ENCODE measurements at places on chromosomes 6 and 20.

GRCh38 chr20:42041000-42041565 is 422.9 kb upstream of the CHD6 start:
- no peak for DNase-seq

GRCh38 chr20:62991196-62991807 is 15.5 kb downstream of the BHLHE23 start:
- no peak for DNase-seq

- no peak for DNase-seq
These were observed 699.1 kb upstream of the ADGRB3 start for GRCh38 chr6:67935976-67936477.

DNA sequence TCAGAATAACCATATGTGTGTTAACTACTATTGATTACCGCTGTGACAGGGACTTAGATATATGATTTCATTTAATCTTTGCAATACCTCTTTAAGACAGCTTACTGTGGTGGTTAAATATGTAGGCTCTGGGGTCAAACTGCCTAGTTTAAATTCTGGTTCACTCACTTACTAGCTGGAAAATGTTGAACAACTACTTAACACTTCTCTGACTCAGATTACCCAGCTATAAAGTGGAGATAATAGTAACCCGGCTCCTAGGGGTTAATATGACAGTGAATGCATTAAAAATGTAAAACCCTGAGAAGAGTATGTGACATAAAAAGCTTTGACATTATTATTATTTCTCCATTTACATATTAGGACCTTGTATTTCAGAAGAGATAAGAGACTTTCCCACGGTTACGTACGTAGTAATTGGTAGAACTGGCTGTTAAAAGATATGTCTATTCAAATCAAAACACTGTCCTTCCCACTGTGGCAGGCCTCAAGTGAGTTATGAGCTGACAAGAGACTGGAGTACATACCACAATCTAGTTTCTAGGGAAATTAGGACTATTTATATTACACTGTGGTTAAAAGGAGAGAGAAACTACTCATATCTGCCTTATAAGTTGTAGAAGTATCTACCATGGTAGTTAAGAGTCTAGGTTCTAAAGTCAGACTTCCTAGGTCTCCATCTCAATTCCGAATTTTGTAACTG is 4.4 kb upstream of the PLCB1 start:
- no peak for DNase-seq

DNA sequence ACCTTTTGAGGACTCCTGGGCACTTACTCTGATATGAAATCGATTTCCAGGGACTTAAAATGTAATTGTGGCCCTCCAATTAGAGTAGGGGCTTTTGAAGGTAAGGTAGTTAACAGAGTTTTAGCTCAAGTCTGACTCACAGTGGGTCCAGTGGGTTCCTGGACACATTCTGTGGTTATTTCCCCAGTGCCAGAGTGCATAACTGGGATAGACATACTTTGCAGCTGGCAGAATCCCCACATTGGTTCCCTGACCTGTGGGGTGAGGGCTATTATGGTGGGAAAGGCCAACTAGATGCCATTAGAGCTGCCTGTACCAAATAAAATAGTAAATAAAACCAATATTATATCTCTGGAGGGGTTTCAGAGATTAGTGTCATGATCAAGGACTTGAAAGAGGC is 243.8 kb upstream of the EPHA7 start:
- DNase-seq: no peak

DNA sequence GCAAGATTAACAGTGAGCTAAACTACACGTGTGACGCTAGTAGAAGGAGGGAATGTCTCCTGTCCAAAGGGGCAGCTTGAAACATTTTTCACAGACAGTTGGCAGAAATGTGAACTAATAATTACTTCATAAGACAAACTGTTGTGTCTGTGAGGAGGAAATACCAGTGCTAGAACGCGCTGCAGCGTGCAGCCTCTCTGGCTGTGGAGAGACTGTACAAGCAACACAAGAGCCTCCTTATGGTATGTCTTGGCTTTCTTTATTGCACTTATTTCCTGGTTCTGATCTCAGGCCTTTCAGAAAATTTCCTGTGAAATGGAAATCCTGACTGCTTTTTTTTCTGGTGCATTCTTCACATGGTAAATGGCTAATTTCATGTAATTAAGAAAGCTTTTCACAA is 25.3 kb upstream of the TIAM2 start:
- DNase-seq: no peak

DNA sequence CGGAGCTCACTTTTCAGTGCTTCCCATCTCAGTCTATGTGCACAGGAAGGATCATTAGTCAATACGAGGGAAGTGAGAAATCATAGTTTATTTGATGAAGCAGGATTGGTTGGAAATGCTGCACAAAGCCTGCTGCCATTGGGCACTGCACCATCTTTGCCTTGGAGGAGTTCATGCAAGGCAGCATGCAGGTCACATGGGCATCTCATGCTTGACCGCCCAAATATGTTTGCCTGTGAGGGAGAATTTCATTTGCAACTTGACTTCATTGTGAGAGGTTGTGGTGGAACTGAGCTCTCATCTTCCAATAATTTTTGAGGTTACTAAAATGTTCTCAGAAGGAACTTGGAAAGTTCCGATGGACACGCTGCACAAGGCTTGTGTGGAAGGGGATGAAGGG is 83.9 kb upstream of the SYNDIG1 start:
- no peak for DNase-seq

DNA sequence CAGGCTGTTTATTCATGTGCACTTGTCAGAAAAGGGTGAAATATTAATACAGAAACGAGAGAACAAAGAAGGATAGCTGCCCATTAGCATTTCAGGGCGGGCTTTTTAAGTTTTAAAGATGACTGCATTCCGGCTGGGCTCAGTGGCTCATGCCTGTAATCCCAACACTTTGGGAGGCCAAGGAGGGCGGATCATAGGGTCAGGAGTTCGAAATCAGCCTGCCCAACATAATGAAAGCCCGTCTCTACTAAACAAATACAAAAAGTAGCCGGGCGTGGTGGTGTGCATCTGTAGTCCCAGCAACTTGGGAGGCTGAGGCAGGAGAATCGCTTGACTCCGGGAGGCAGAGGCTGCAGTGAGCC is 130.5 kb downstream of the HFE start:
- no peak for DNase-seq

- DNase-seq: no peak
These were observed 152.7 kb downstream of the MACROD2 start for GRCh38 chr20:14148042-14148441.

DNA sequence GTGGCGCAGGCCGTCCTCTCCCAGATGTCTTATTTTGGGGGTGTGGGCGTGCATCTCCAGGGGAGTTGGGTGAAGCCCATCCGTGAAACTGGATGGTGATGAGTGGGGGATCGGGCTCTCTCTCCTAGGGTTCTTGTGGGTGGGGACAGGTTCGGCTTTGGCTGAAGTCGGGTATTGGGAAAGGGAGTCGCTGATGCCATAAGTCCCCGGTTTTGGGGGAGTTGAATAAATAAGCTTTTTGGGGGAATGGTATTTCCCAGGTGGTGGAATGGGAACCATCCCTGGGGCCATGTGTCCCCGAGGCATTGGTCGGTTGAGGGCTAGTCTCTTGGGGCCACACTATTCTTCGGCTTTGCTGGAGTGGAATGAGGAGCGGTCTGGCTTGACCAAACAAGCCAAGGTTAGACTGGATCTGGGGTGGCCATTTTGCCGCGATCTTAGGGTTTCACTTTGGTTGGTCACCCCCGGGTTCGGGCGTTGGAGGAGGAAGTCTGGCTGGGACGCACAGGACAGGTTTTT is 481 bp downstream of the ZNF133 start:
- no peak for DNase-seq

GRCh38 chr20:62885896-62886708 is 24.5 kb upstream of the TCFL5 start:
- DNase-seq: no peak

DNA sequence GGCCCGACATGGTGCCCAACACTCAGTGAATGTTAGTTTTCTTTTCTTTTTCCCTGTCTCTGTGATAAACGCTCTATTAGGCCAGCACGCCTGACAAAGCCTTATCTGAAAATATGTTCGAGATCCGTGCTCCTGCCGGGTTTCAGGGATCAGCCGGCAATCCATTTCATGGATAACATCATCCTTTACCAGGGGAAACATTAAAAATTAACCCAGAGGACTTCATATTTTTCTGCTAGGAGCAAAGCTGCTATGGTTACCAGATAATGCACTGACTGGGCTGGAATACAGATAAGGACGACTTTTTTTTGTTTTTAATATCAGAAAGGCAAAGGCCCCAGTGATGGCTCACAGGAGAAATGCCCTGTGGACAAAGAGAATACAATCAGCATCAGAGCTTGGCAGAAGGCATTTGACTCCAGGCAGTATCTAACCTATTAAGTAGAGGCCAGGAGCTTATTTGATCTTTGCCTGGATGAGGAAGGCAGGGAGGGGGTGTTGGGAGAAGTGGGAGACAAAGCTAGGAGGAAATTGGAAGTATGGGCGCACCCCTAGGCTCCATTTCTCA is 482.0 kb upstream of the CHD6 start:
- no peak for DNase-seq

DNA sequence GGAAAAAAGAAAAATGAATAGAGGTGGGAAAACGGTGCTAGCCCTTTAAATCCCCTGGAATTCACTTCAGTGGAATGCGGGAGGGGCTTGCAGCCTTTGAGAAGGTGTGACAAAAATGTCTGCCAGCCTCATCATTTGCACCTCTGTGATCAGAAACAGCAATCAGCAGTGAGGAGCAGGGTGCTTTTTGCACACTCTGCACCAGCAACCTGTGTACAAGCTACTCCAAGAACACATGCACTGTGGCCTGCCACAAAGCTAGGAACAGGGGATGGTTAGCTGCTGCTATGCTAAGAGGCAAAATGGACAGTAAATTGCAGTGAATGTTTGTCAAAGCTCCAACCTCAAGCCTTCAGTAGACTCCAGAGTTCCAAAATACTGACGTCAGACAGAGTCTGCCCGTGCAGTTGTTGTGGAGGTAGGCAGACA is 29.7 kb downstream of the GINS1 start:
- DNase-seq: peak; percentile 40

GRCh38 chr6:161732594-161732993 is 458.7 kb upstream of the AGPAT4 start:
- DNase-seq: no peak

DNA sequence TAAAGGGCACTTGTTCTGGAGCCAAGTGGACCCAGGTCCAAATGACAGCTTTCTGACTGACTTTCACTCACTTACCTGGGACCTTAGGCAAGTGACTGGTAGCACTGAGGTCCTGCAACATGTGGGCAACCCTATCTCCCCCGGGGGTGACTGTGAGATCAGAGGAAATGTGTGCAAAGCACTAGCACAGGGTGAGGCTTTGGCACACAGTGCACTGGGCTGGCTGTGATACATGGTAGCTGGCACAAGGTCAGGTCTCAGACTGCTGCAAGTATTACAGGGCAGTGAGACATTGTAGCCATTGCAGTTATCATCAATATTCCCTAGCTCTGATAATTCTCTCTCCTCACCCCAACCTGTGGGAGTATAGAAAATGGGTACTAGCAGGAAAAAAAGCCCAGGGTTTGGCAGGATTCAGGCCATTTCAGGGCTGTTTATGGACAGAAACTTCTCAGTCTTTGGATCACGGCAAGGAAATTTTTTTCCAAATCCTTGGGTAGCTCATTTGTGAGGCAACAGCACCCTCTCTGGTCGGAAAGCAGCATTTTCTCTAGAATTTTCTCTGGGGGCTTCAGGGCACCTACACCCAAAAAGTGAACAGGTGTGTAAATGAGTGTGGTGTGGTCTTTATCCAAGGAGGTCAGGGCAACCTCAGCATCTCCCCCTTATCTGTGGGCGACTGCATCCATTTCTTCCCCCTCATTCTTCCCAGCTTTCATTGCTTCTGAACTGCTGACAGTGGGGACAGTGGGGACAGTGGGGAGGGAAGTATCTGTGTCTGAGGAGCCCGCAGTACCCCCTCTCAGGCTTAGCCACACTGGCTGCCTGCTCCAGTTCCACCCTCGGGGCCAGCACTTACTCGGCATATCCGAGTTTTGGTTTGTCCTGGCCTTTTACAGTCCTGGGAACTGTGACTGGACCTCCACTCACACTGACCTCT is 148.7 kb upstream of the PHACTR3 start:
- DNase-seq: no peak

- DNase-seq: no peak
These were observed 7.5 kb downstream of the ELMO2 start for GRCh38 chr20:46398963-46399362.

- DNase-seq: no peak
These were observed 7.8 kb upstream of the TSBP1 start for GRCh38 chr6:32379545-32379944.

DNA sequence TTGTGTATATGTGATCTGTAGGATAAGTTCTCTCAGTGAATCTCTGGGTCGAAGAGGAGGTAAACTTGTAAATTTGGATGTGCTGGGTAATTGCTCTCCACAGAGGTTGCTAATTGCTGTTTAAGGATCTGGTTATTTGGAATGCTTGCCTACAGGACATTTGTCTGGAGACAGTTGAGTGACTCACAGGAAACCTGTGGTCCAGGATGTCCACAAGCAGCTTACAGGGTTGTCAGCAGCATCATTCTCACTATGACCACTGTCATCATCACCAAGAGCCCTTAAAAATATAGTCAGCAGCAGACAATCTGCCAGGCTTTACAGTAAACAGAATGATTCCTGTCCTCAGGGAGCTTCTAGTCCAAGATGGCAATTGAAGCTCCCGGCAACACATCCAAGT is 31.2 kb upstream of the KCNK5 start:
- DNase-seq: no peak

GRCh38 chr6:147251072-147251471 is 46.9 kb downstream of the STXBP5 start:
- no peak for DNase-seq

DNA sequence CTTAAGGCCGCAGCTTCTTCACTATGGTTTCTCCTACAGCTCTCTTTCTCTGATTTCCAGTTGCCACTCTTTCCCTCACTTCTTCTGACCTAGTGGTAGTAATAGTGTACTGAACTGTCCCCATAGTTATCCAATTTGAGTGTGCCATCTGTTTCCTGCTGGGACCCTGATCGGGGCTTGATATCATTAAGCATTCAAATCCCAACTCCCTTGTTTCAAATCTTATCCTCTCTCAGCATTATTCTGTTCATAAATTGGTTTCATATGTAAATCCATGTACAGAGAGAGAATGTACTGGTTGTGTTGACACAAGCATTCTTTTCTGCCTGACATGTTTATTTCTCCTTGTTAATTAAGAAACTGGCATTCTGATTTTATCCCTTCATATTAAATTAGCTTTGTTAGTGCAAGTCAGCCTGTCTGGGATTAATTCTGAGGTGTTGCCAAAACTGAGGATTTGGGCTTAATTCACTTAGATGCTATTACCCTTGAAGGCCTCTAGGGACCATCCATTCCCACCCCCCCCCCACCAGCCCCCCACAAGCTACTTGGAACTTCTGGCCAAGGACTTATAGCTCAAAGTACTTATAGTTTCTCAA is 84.6 kb upstream of the PROKR2 start:
- DNase-seq: no peak

GRCh38 chr6:24874776-24875533 is 60.8 kb downstream of the RIPOR2 start:
- no peak for DNase-seq

DNA sequence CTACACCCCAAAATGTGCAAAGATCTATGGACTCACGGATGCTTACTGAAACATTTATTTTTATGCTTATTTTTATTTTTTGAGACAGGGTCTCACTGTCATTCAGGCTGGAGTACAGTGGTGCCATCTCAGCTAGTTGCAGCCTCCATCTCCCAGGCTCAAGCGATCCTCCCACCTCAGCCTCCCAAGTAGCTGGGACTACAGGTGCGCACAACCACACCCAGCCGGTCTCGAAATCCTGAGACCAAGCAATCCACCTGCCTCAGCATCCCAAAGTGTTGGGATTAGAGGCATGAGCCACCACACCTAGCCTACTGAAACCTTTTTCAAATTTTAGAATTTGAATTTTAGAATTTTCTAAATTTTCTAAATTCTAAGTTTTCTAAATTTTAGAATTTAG is 50.8 kb upstream of the IPCEF1 start:
- DNase-seq: no peak

All from iPS DF 19.7 (cell line).